ENCODE measurements at places on chromosomes 7 and 10.

DNA sequence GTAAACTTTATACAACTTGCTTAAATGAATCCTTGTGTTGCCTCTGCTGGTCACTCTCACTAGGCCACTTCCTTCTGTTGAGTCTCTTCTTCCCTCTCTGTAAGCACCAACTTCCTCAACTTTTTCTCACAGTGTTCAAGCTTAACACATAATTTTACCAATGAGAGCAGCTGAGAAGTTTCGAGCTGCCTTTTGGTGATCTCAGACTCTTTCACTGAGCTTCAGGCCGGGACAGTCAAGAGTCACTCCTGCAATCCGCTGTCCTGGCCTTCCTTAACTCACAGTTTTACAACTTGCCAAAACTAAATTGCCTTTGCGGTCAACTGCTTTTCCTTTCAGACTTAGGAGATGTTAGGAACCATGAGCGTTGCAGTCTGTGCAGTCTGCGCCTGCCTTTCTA, 47.4 kb downstream of the PRPF18 start:
- DNase-seq, result no peak

DNA sequence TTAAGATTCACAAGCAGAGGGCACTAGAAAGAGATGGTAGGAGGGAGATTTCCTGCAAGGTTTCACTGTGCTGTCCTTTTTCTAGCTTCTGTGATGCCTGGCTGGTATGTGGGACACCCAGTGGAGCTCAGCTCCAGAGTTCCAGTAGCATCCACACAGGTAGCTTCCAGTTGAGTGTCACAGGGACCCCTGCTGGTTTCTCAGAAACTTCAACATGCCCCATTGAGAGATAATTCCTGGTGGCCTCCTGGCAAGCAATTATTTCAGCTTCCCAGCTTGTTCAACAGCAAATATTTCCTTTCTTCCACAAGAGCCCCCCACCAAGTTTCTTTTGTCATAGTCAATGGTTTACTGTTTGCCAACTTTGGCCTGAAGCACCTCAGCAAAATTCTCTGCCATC, 858.7 kb downstream of the REEP3 start:
- DNase-seq, result no peak

DNA sequence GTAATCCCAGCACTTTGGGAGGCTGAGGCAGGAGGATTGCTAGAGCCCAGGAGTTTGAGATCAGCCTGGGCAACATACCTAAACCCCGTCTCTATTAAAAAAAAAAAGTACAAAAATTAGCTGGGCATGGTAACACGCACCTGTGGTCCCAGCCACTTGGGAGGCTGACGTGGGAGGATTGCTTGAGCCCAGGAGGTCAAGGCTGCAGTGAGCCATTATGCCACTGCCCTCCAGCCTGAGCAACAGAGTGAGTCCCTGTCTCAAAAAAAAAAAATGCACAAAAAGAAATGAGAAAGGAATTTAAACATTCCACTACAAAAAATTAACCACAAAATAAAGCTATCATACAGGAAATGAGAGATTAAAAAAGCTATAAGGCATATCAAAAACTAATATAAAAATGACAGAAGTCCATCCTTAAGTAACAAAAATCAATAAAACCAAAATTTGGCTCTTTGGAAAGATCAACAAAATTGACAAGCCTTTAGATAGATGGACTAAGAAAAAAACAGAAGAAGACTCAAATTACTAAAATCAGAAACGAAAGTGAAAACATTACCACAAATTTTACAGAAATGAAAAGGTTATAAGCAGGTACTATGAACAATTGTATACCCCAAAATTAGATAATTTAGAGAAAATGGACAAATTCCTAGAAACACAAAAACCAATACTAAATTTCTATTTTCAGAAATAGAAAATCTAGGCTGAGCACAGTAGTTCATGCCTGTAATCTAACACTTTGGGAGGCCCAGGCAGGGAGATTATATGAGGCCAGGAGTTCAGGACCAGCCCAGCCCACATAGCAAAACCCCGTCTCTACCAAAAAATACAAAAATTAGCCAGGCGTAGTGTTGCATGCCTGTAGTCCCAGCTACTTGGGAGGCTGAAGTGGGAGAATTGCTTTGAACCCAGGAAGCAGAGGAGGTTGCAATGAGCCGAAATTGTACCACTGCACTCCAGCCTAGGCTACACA, 42.4 kb upstream of the NANOS1 start:
- no peak for DNase-seq

GRCh38 chr10:70695241-70696030, 23.1 kb downstream of the ADAMTS14 start:
- DNase-seq, result no peak

GRCh38 chr7:25522727-25523126, 294.4 kb upstream of the NPVF start:
- DNase-seq, result no peak

Measured in tibial nerve (tissue), 4 donors.